ENCODE measurements at places on chromosomes 16 and 17.

DNA sequence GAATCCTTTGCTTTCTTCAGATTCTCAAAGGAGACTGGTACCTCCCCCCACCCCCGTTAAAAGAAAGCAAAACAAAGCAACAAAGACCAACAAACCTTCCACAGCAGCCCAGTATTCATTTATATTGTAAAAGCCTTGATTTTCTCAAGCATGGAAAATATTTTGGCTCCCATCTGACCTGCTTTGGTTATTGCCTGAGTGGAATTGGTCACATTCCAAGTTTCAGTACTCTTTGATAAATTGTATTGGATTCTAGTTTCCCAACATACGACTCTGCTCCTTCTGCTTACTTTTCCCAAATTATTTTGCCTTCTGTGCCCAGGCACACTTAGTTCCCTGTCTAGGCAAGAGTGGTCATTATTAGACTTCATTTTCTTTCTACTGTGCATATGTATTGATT, 1.3 kb downstream of the ABCC11 start:
- no peak for DNase-seq

DNA sequence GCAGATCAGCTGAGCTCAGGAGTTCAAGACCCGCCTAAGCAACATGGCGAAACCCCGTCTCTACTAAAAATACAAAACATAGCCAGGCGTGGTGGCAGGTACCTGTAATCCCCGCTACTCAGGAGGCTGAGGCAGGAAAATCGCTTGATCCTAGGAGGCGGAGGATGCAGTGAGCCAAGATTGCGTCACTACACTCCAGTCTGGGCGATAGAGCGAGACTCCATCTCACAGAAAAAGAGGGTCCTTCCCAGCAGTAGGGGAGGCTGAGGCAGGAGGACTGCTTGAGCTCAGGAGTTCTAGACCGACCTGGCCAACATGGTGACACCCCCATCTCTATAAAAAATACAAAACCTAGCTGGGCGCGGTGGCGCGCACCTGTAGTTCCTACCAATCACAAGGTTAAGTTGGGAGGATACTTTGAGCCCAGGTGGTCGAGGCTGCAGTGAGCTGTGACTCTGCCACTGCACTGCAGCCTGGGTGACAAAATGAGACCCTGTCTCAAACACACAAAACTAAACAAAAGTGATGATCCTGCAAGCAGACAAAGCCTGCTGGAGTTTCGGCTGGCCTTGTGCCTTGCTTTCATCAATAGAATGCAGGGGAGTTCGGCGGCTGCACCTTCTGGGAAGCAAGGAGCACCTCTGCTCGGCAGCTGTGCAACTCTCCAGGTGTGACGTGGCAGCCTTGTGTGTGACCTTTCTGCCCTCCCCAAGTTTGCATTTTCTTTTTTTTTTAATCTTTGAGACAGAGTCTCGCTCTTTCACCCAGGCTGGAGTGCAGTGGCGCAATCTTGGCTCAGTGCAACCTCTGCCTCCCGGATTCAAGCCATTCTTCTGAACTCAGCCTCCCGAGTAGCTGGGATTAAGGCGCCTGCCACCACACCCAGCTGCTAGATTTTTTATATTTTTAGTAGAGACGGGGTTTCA, 12.4 kb upstream of the YWHAE start:
- DNase-seq, result no peak

DNA sequence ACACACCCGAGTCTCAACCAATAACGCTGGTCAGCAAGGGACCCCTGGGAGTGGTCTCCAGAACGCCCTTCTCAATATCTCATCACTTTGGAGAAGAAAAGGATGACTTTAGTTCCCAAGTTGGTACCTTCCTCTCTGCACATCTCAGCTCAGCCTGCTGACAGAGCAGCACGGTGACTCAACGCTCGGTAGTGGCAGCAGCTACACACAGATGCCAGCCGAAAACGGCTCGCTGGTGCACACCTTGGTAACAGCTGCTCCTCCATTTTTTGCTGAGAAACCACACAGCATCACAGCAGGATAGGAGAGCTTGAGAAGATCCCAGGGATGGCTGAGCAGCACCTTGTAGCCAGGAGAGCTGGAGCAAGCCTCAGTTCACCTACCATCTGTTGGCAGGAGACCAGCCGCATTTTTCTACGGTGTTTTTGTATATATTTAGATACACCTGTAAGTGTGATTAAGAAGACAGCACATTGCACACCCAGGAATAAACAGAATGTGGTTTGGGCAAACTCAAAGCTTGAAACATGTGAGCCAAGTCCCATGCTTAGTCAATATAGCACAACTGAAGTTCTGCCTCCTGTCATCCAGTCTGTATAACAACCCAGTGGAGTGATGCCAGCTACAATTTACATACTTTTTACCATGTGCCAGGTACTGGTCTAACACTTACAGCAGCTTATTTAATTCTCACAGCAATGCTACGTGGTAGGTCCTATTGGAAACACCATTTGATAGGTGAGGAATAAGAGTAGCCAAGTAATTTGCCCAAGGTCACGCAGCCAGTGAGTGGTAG, 83.8 kb upstream of the ERCC4 start:
- DNase-seq, result no peak

- DNase-seq, result no peak
Measured at GRCh38 chr17:38463451-38463858, 35.2 kb downstream of the ARHGAP23 start.

DNA sequence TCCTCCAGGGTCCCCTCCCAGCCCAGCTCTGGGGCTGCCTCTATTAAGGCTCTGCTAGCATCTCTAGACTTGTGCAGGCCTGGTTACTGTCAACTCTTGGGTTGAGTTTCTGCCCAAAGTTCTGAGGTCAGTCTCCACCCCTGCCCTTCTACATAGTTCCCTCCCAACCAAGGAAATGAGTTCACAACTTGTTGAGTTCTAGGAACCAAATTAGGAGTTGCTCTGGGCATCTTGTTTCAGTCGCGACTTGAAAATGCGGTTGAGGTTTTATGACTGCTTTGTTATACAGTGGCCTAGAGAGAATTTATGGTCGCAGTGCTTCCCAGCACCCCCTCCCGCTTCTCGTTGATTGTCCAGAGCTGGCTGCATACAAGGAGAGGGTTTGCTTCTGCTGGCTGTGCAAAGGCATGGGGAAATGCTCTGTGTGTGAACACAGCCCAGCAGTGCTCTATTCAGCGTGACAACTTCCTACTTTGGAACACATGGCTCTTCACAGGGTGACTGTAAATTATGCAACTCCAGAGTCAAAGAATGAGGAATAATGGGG, 20.2 kb downstream of the GNAO1 start:
- no peak for DNase-seq

Data from activated CD4-positive, alpha-beta T cell treated with anti-CD3 and anti-CD28 coated beads, Interleukin-10, Interleukin-2, amounts not matched to agents 100 ng/mL and 50 ng/mL, durations not matched to agents 16 hours and 8 hours (primary cell).